ENCODE measurements at places on chromosomes 3 and 15. TPM values are rescaled to one million over a fixed set of nuclear protein-coding genes. Genes with fewer than 3 reads are reported as not detected.

U2SURP gene
- total RNA-seq, result 20.6 TPM

GOLGA8S gene
- total RNA-seq, result 0.13 TPM

MKRN3 gene
- not detected for total RNA-seq

POTEB gene
- total RNA-seq, result not detected
